ENCODE measurements at places on chromosomes 5 and 9.

- no peak for DNase-seq
Measured at GRCh38 chr5:96601200-96601599, 61.0 kb upstream of the CAST start.

- DNase-seq: no peak
Measured at GRCh38 chr5:111254613-111255012, 30.4 kb downstream of the CAMK4 start.

GRCh38 chr5:125044491-125045282 is 298.2 kb upstream of the ZNF608 start:
- no peak for DNase-seq

DNA sequence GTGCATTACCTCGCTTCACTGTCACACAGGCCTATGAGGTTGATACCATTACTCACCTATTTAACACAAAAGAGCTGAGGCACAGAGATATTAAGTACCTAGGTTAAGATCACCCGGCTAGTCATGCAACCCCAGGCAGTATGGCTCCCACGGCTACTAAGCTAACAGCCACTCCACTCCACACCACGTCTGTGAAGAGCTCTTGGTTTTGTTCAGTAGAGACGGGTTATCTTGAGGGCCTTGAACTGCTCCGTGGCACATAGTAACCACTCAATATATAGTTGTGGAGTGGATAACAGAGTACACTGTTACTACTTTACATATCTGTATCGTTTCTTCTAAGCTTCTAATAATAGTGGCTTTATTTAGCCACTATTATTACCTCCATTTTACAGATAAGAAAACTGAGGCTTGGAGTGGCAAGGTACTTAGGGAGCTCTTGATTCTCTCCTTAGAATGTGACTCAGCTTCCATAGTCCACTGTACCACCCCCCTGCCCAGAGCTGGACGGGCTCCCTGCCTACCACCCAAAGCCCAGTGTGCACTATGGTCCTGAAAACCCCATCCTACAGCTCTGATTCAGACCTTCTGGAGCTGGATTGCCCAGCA is 1.0 kb upstream of the CORO2A start:
- no peak for DNase-seq

DNA sequence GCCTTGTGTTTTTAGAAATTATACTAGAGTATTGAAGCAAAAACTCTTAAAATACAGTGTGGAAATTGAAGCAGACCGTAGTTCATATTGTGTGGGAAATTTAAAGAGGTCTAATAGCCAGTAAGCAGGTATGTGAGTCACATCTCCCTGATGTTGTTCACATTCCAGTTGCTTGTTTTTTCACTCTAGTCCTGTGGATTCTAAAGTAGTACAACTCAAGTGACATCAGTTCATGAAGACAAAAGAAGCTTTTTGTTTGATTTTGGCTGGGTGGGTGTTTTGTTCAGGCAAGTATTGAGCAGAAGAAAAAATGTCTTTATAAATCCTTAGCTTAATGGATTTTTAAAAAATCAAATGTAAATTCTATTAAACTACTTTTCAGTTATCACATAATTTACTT is 216.2 kb downstream of the MAN2A1 start:
- no peak for DNase-seq

DNA sequence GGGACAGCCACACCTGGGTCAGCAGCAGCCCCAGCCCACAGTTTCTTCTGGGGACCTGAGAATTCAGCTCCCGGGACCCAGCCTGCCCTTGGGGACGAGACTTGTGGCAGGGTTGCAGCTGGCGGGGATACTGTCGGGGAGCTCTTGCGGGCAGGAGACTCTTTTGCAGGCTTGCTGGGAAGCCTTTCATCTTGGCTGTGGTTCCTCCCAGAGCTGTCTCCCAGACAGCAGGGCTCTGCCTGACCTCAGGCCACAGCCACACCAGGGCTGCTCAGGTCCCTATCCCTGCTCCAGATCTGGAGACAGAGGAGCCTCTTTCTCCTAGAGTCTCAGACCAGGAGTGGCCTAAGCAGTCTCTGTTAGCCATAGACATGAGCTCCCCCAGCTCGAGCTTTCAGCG is 4.7 kb upstream of the MYMK start:
- DNase-seq: no peak

DNA sequence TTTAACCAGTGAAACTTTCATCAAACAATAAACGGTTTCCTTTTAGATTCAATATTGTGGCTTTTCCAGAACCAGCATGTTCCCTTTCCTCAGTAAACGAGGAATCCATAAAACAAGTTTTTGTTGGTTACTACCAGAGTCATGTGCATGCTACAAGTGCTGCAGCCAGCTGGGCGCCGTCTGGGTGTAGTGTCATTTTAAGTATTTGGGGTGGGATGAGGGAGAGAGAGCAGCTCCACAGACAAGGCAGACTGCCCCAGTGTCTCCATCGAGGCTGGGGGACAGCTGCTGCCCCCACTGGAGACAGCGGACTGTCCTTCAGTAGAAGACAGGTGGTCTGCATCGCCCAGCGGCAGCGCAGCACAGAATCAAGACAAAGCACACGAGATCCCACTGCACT is 17.3 kb downstream of the ARPC5L start:
- DNase-seq: no peak

DNA sequence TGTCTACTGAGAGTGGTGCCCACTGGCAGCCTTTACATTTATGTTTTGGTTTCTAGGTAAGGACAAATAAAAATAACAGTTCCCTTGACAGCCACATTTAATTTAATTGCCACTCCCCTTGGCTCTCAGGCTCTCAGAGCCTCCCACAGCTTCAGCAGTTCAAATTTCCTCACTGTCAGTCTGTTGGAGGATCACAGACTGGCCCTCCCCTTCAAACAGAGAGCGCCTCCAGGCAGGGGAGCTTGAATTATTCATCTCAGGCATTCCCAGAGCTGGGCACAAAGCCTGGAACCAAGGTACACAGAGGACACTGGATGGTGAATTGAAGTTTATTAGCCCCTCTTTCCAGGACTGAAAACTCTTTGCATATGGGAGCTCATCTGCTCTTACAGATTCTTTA is 407.7 kb downstream of the SPOCK1 start:
- no peak for DNase-seq

- no peak for DNase-seq
Measured at GRCh38 chr5:146188358-146188757, 5.9 kb upstream of the LARS1 start.

All from stimulated activated CD8-positive, alpha-beta memory T cell treated with anti-CD3 and anti-CD28 coated beads, Interleukin-7, amount 100 ng/mL, for 1 hour (primary cell).